ENCODE measurements at places on chromosomes 6 and 20. TPM values are rescaled to one million over a fixed set of nuclear protein-coding genes. Genes with fewer than 3 reads are reported as not detected.

The ABCC10 gene
- total RNA-seq: 38.0 TPM

The TFAP2C gene
- total RNA-seq: 3.0 TPM

The HDGFL1 gene
- total RNA-seq: not detected

The TGM2 gene
- 469 TPM for total RNA-seq

The SLC22A16 gene
- total RNA-seq: not detected

The FGD2 gene
- total RNA-seq: 204 TPM

The ZSCAN31 gene
- total RNA-seq: 19.1 TPM

The SLC12A5 gene
- not detected for total RNA-seq

The MYLK4 gene
- 2.1 TPM for total RNA-seq

The LGSN gene
- total RNA-seq: 2.1 TPM

The SOX4 gene
- 18.9 TPM for total RNA-seq

The RIPOR3 gene
- 5.7 TPM for total RNA-seq

All from upper lobe of left lung (tissue), 6 donors.